ENCODE measurements at places on chromosomes 12 and 14.

DNA sequence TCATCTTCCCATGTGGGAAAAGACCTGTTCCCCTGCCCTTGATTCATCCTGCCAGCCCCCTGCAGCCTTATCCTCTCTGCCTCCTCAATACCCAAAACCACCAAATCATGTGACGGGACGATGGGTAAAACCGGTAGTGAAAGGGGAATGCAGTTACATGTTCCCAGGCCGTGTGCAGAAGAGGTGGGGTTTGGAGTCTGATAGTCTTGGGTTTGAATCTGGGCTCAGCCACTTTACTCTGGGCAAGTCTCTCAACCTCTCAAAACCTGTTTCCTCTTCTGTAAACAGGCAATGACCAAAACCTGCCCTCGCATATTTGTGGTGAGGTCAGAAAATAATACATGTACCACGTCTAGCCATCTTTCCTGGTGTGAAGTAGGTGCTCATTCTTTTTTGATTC lies 123.0 kb downstream of the PLXNC1 start:
- DNase-seq = no peak

DNA sequence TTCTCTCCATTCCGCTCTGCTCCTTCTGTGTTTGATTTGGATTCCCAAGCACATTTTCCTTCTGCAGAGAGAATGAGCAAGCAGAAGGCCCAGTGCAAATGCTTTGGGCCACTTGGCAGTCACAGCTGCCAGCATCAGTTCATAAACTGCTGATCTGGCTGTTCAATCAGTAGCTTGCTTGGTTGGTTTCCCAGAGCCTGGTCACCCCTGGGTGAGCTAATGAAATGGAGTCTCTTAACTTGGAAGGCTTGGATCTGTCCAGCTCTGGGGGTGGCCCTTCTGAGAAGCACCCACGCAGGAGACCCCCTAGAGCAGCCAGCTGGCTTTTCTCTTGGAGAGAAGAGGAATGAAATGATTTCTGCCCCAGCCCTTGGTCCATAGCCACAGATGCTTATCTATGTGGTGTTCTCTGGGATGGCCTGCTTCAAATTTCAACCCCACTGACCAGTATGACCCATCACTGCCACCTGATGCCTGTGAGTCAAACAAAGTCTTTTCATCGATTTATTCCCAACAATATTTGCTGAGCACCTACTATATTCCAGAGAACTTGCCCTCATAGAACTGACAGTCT lies 30.3 kb downstream of the FAIM2 start:
- no peak for DNase-seq

GRCh38 chr12:29565727-29566126 lies 68.2 kb upstream of the OVCH1 start:
- no peak for DNase-seq

DNA sequence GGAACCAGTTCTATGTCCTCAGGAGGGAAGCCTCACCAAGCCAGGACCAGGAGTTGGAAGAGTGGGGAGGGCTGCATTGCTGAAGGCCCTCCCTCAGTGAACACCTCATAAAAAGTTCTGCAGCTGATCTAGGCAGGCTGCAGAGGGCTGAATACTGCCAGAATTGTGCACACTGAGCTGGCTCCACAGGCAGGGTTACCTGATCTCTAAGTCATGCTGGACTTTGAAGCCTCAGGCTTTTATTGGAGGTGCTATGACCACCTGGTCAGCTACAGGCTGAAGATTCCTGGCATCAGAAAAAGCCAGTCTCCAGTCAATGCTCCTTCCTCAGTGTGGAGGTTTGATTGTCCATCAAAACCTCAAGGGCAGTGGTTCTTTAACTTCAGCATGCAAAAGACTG lies 39.7 kb downstream of the FOS start:
- DNase-seq = no peak

- no peak for DNase-seq
Measured at GRCh38 chr12:105013892-105014291, 27.8 kb downstream of the NOPCHAP1 start.

DNA sequence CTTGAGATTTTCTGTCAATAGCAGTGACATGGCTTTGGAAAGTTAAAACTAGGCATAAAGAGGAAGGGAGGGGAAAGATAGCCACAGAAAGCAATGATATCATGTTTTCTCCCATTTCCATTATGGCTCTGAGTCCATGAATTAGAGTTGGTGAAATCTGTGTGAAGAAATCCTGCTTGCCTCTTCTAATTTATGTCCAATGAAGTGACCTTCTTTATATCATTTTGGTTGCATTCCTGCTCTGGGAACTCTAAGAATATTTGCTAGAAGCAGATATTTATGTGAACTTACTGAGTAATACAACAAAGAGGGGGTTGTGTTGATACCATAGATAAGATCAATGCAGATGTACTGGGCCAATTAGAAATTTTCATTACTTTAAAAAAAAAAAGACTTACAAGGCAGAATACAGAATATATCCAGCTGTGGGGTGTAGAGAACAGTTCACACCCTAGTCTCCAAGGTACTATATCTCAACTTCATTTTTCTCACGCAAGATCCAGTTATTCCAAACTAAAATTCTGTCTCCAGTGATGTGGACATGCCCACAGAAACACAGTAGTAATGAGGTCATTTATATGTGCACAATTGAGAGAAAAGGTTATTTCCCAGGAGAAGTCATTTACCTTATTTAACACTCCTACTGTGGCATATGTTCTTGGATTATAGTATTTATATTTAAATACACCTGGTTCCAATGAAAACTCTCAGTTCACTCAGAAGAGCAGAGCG lies 51.5 kb upstream of the KCNJ8 start:
- DNase-seq = no peak

GRCh38 chr12:107779077-107779831 lies 4.8 kb downstream of the ASCL4 start:
- DNase-seq = no peak

GRCh38 chr12:127336416-127336815 lies 930.6 kb upstream of the TMEM132C start:
- no peak for DNase-seq

- no peak for DNase-seq
Measured at GRCh38 chr12:131362291-131363211, 348.3 kb upstream of the SFSWAP start.
